ENCODE measurements at places on chromosomes 4 and X.

GRCh38 chr4:7366954-7367353, 67.8 kb downstream of the PSAPL1 start:
- DNase-seq, result no peak

- DNase-seq, result no peak
These were observed 111.6 kb upstream of the WDR17 start for GRCh38 chr4:175953960-175954521.

- no peak for DNase-seq
These were observed 4.5 kb downstream of the CASP3 start for GRCh38 chr4:184644553-184645307.

- no peak for DNase-seq
These were observed 15.1 kb upstream of the GK start for GRCh38 chrX:30637874-30638815.

DNA sequence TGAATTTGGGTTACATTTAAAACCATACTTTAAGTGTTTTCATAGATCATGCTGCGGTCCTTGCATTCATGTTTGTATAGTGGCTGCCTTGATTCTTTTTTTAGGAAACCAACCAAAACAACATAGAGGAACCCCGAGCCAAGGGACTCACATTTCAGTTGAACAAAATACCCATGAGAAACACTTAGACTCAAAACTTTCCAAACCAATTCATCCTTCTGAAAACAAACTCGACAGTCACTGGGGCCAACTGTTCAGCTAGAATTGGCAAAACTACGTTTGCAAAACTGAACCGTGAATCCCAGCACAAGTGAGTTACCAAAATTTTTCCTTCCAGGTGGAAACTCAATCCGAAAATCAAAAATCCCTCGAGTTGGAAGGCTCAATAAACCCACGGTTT, 1.4 kb downstream of the ADGRA3 start:
- DNase-seq, result no peak

DNA sequence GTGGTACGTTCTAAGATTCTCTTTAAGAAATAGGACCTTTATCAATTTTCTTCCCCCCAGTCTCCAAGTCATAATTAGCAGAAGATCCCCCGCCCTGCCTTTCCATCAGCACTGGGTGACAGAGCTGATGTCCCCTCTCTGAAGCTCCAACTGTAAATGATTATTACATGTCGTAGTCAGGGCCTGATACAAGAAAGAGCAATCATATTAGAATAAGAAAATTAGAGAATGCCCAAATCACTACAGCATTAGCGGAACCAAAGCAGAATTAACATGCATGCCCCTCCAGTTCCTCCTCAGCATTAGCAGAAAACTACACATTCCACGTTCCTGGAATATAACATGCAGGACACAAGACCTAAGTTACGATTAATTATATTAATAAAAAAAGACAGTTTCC, 717 bp downstream of the GPM6B start:
- no peak for DNase-seq

DNA sequence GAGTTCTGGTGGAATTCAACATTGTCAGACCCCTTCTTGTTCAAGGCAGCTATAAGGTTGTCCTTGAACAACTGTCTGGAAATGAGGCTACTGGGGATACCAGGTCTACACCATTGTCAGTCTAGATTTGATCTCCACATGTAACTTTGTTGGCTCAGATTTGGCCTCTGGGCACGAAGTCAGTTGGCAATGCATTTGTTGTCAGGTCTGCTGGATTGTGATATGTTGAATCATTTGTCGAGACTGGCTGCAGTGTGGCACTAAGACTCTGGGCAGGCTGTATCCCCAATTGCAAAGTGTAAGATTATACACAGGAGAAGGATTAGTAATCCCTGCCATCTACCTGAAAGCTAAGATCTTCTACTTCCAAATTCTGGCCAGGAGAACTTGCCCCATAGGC, 26.5 kb downstream of the ZNF81 start:
- no peak for DNase-seq

GRCh38 chr4:9893329-9894108, 112.1 kb downstream of the DRD5 start:
- no peak for DNase-seq

DNA sequence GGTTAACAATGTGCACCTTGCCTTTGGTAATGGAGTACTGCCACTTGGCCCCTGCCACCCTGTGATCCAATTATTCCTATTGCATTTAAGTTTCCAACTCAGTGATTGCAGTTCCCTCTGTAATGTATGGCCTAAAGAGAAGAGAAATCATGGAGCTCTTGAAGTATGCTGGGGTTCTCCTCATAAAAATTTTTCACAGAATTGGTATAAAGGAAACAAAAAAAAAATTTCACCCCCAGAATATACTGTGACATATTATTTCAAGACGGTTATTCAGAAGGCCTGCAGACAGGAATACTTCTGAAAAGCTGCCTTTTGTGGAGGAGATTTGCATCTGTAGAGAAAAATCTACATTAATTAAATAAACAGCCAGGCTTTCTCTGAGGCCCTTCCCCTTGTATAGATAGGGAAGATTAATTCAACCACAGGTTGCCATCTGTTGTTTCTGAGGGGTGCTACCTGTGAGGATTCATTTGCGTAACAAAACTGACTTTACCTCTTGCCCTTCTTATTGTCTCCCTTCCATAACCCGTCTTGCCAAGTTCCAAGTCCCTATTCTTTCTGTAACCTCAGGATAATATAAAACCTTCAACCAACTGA, 94.8 kb upstream of the LANCL3 start:
- no peak for DNase-seq

GRCh38 chr4:176614793-176615192, 177.9 kb downstream of the VEGFC start:
- DNase-seq, result no peak

- DNase-seq, result no peak
These were observed 118.1 kb downstream of the SORCS2 start for GRCh38 chr4:7310451-7310850.

- DNase-seq, result no peak
These were observed 533.0 kb downstream of the BCOR start for GRCh38 chrX:39564751-39565150.

DNA sequence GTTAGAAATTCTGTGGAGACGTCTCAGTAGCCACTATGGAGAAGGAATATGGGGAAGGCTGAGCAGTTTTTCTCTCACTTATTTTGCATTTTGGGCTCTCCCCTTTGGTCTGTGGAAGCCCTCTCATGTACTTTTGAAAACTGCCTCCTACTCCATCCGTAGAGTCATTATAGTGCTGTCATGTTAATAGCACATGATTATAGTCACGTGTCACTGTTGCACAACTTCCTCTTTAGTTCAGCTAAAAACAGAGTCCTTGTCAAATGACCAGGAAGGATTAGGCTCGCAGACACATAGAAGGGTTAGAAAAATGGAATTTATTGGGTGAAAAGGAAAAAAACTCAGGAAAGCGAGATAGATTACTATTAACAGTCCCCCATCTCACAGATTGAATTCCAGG, 258.2 kb upstream of the CXorf51A start:
- DNase-seq, result no peak

- no peak for DNase-seq
These were observed 121.3 kb downstream of the EGF start for GRCh38 chr4:110034026-110034393.

DNA sequence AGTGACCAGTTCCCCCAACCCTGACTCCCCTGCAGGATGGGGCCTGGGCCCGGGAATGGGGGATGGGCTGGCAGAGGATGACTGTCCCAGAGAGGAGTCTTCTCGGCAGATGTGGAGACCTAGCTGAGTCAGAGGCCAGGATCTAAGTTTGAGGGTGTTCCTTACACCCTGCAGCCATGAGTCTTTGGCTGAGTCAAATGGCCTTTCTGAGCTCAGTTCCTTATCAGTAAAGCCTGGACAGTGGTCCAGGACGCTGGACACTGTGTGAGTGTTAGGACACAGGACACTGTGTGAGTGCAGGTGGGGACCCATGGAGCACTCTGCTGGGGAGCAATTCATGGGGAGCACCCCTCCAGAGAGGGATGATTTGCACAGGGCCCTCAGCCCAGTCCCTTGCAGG, 5.0 kb downstream of the IL9R start:
- no peak for DNase-seq

GRCh38 chr4:87856816-87857215, 24.0 kb downstream of the MEPE start:
- no peak for DNase-seq

DNA sequence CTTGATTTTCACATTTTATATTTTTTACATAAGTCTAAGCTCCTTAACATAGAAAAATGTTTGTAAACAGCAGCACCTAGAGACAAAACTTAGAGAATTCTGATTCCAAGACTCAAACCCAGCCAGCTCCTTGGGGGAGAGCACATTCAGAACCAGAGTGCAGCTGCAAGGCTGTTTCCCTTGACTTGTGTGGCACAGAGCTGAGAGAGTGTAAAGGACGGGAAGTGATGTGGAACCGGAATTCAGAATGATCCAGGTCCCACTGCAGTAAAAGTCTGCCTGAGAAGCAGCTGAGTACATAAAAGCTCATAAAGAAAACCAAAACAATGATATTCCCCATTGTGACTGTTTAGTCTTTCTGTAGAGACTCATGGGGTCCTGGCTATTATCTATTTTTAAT, 713.8 kb downstream of the RAB28 start:
- peak; percentile 89 for DNase-seq

DNA sequence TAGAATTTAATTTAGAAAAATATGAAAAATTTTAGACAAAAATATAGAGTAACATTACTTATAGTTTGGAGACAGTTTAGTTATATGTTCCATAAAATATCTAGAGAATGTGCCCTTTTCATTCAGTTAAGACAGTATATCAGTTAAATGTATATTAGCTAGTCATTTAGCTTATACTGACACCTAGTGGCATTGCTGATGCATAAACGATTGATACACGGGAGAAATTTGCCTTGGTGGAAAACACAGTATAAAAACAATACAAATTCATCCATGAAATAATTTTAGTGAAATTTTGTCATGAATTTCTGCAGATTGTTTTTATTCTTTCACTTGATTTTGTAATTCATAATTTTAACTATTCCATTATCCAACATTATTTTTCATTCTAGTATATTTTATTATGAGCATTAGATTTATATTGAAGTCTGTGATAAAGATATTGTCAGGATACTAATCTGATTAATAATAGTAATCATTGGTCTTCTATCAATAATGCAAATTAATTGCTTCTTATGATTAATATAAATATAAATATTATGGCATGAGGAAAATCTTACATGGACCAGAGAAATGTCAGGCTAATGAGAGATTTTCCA, 219.0 kb downstream of the TLL1 start:
- peak; percentile 30 for DNase-seq

DNA sequence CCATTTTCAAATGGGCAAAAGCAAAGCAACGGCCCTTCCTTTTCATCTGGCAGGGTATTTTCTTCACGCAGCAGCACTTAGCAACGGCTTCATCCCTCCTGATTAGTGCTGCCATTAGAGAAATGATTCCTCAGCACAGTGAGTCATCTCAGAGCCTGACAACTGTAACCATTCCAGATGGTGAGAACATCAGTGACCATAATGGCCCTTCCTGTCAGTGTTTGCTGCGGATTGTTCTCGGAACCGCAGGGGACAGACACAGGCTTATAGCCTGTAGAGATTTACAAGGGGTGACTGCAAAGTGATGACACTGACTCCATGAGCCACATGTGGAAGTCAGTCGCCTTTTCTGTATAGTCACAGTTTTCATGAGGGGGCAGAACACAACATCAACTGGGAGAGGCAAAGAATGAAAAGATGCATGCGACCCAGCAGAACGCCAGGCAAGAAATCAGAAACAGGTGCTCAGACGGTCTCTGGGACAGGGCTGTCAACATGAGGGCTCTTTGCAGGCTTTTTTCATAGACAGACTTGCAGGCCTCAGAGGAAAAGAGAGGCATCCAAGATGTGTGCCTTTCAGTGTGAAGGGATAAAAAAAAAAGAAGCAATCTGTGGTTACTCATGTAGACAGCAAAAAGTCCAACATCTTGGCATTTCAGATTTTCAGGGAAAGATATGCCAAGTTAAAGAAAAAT, 69.9 kb upstream of the FBXW7 start:
- no peak for DNase-seq

DNA sequence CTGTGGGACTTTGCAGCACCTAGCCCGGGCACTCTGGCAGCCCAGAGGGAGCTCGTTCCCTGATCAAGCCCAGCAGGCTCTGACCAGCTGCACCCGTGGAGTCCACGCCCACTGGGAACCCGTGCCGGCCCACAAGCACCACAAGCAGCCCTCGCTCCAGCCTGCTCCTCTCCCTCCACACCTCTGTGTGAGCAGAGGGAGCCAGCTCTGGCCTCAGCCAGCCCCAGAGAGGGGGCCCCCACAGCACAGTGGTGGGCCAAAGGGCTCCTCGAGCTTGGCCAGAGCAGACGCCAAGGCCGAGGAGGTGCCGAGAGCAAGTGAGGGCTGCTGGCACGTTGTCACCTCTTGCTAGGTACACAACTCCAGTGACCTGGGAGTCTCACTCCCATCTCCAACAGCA, 5.1 kb upstream of the UGT2A1 start:
- no peak for DNase-seq

GRCh38 chrX:46587158-46587557, 13.6 kb downstream of the CHST7 start:
- no peak for DNase-seq

- DNase-seq, result peak; percentile 6
These were observed 14.3 kb upstream of the AWAT1 start for GRCh38 chrX:70219938-70220764.

GRCh38 chr4:55330241-55330640, 15.8 kb upstream of the SRD5A3 start:
- DNase-seq, result no peak

DNA sequence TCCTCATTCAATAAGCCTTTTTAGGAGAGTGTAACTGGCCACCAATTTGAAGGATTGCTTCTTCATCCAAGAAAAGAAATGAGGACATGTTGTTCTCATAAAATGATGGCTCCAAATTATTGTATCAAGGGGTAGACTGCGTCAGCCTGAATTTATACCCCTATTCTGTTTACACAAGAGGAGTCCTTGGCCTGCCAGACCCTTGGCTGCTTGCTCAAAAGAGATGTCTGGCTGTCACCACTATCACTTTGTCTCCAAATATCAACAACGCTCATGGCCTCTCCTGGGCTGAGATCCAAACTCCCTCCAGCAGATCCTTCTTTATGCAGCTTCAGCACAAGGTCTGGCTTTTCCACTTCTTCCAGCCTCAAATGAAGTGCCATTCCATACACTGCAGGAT, 127.9 kb downstream of the OR13H1 start:
- no peak for DNase-seq
